GM04504 (cell line): ENCODE measurements at places on chromosomes 5 and 9.

DNA sequence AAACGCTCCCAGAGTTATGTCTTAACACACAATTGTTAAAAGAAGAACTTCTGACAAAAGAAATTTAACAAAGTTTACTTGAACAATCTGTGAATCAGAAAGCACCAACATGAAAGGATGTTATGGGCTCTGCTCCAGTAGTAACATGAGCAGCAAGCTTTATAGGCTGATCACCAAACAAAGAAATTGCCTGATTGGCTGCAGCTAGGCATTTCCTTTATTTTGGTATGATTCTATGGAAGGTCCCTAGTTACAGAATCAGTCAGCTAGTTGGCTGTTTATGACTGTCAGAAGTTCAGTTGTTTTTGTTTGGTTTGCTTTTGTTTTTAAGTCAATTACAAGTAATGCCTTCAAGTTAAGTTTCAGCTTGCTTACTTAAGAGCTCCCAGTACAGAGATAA lies 102.4 kb upstream of the SMC2 start:
- DNase-seq, result no peak

DNA sequence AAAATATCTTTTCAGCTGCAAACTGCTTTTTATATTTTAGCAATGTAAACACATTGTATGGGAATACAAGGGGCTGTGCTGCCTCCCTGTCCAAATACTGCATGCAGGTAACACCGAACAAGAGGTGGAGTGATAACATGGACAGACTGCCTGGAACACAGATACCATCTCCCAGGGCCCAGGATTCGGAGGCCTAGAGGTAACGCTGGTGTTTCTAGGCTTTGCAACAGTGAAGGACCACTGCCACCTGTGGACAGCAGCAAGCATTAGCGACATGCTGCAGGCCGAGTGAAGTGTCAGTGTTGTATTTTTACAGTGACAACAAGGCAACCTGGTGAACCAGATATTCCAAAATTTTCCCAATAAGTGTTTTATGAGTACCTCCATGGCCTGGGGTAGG lies 379.1 kb downstream of the DMRT2 start:
- no peak for DNase-seq

DNA sequence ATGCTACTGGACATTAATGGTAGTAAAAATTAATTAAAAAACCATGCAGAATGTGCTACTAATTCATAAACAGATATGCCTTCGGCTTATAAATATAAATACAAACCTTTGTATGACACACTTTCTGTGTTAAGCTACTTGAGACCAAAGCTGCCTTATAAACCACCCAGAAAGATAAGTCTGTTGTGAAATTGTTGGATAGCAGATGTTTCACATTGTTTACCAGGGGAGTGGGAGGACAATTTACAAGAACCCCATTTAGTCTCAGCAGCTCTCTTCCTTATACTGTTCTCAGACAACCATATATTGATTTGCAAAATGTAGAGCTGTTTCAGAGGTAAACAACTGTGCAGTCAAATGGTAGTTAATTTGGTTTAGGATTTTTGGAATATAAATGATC lies 524.4 kb downstream of the PRR16 start:
- DNase-seq, result no peak

- DNase-seq, result no peak
Observed at GRCh38 chr5:154461531-154461930, 15.7 kb downstream of the SAP30L start.

DNA sequence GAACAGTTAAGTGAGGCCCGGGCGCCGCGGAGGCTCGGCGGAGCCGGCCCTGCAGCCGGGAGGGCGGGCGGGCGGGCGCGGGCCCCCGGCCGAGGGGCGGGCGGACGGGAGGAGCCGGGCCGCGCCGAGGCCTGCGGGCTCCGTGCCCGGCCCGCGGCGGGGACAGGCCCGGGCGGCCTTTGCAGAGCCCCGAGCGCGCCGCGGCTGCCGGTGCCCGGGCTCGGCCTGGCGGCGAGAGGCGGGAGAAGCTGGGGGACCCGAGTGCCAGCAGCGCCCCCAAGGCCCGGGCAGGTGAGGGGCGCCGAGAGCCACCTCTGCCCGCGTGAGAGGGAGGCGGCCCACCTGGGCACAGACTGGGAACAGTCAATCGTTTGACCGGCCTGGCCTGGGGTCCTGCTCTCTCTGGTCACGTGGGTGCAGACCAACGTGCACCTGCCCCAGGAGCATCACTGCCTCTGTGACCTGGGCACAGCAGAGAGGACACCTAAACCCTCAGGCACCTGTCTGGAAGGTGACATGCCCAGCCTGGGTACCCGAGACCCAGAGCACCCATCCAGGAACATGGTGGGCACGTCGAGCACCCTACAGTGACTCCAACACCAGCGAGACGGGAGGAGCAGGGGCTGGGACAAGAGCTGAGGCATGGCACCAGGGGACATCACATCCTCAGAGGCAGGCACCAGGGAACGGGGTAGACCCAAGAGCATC lies 531 bp downstream of the MVB12B start:
- peak; percentile 15 for DNase-seq

DNA sequence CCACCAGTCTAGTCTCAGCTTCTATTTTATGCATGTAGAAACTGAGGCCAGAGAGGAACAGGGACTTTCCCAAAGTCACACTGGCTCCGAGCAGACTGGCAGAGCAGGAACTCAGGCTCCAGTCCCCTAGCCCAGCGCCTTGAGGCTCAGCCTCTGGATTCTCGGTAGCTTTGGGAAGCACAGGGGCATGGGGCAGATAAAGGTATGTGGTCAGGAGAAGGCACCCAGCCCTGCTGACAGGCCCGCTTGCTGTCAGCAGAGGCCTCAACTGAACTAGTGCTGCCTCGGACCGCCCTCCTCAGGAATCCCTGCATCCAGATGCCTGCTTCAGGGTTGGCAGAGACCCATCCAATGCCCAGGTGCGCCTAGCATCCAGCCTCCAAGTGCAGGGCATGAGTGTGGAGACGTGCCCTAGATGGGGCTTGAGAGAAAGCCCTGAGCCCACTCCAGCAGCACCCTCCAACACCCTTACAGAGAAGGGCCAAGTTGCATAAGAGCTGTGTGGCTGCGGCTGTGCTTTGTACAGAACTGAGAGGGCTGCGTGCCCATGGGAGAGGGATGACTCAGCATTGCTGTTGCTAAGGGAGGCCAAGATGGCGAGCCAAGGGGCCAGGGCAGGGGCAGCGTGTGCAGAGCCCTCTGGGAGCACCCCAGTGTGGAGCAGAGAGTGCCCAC lies 168.6 kb downstream of the MACROH2A1 start:
- DNase-seq, result no peak

DNA sequence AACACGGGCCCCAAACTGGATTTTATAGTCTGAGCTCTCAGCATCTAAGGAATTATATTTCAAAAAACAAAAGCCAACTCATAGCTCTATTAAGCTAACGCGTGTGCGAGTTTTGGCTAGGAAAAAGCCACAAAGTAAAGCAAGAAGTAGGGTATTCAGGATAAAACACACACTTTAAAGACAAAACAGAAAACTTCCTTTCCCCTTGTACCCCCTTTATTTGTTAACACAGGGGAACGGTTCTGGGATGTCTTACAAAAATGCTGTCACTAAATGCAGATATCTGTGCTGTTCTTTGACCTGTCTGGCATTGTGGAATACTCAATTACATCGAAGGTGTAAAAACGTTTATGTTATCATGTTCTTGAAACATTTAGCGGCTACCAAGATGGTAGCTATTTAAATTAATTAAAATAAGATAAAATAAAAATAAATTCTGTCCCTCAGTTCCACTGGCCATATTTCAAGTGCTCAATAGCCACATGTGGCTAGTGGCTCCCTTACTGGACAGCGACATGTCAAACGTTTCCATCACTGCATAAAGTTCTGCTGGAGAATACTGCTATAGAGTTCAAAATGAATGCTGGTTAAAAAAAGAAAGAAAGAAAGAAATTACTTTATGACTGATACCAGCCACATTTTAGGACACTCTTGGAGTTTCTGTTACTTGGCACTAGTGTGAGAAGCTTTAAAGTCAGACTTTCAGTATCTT lies 7.2 kb upstream of the MEF2C start:
- DNase-seq, result no peak
